ENCODE measurements at places on chromosomes 6 and 20. TPM values are rescaled to one million over a fixed set of nuclear protein-coding genes. Genes with fewer than 3 reads are reported as not detected.

Gene ADTRP
- 1.9 TPM for total RNA-seq

GRCh38 chr20:62827311-62828038, 10.6 kb downstream of the COL9A3 start:
- no peak overlapping the region for H3K27ac ChIP-seq
- H3K4me3 ChIP-seq: no peak overlapping the region
- peaks cover 4% of the 10 kb centered on the region for H3K4me1 ChIP-seq
- H3K27me3 ChIP-seq: no peaks in the 10 kb centered on the region
- DNase-seq: no peak

DNA sequence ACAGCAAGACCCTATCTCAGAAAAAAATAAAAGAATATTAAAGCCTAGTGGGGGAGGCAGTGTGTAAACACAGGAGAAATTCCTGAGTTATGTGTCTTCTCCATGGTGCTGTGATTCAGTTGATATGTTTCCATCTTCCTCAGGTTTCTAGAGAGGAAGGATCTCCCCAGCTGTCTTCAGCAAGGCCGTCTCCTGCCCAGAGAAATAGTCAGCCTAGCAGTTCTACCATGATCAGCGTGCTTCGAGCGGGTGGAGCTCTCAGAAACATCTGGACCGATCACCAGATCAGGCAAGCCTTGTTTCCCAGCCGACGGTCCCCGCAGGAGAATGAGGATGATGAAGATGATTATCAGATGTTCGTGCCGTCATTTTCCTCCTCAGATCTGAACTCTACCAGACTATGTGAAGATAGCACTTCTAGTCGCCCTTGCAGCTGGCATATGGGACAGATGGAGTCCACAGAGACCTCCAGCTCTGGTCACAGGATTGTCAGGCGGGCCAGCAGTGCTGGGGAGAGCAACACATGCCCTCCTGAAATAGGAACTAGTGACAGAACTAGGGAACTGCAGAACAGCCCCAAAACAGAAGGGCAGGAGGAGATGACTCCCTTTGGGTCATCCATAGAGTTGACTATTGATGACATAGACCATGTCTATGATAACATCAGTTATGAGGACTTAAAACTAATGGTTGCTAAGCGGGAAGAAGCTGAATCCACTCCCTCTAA, 34.9 kb upstream of the MTHFD1L start:
- H3K27ac ChIP-seq: no peak overlapping the region
- no peaks in the 10 kb centered on the region for H3K4me1 ChIP-seq
- DNase-seq: no peak
- no peaks in the 10 kb centered on the region for H3K27me3 ChIP-seq
- no peaks in the 10 kb centered on the region for H3K36me3 ChIP-seq

Gene TRIM40
- not detected for total RNA-seq

- no peaks in the 10 kb centered on the region for H3K4me1 ChIP-seq
- H3K4me3 ChIP-seq: no peak overlapping the region
- no peak for DNase-seq
- no peak overlapping the region for H3K27ac ChIP-seq
- H3K27me3 ChIP-seq: no peaks in the 10 kb centered on the region
- peaks cover 6% of the 10 kb centered on the region for H3K36me3 ChIP-seq
Measured at GRCh38 chr6:45387236-45387635, 9.5 kb upstream of the SUPT3H start.

DNA sequence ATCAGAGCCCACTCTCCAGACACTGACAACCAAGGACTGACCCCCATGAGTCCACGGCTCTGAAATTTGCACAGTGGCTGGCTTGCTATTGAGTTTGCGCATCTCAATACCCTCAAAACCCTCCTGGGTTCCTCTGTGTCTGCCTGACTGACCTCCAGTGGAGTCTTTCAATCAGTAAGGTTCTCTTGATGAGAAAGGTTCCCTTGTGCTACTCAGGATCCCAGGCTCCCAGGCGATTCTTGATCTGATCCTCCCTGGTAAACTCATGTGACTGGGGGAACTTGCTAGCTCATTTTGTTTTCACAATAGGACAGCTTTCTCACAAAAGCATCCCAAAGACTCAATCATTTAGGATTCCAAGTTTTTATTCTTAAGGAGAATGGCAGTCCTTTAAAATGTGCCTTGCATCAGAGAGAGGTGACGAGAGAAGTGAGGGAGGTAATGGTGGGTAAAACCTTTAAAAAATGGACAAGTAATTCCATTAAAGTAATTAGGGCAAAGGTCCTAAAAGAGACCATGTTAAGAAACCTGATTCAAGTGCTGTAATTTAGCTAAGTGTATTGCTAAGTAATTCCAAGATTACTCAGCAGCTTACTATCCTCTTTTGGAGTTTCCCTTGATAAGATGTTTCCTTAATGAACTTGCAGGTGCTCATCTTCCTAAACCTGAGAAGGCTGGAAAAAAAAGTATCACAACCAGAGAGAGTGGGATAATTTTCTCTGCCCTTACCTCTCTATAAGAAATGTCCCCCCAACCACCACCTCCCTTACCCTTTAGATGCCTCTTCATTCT, 304.7 kb upstream of the SGK1 start:
- no peaks in the 10 kb centered on the region for H3K36me3 ChIP-seq
- peaks cover 12% of the 10 kb centered on the region for H3K27me3 ChIP-seq
- H3K4me3 ChIP-seq: no peak overlapping the region
- H3K27ac ChIP-seq: no peak overlapping the region
- peaks cover 3% of the 10 kb centered on the region for H3K4me1 ChIP-seq

DNA sequence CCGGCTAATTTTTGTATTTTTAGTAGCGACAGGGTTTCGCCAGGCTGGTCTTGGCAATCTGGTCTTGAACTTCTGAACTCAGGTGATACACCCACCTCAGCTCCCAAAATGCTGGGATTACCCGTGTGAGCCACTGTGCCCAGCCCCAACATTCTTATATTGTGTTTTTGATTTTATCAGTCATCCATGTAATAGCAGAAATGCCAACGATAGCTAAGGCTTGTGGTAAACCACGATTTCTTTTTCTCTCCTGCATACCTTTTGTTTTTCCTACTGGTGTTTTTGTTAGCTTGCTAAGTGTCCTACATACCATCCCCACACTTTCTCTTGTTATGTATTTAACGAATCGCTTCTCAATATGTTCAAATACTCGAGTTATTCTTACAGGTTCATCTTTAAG, 12.1 kb downstream of the PHACTR2 start:
- peaks cover 5% of the 10 kb centered on the region for H3K27me3 ChIP-seq
- H3K4me1 ChIP-seq: peaks cover 2% of the 10 kb centered on the region
- no peaks in the 10 kb centered on the region for H3K36me3 ChIP-seq
- no peak for DNase-seq
- no peak overlapping the region for H3K4me3 ChIP-seq
- H3K27ac ChIP-seq: no peak overlapping the region

- no peaks in the 10 kb centered on the region for H3K4me1 ChIP-seq
- H3K27ac ChIP-seq: no peak overlapping the region
- DNase-seq: no peak
Measured at GRCh38 chr6:22098601-22099031, 198.2 kb downstream of the PRL start.

Gene CALHM5
- total RNA-seq: not detected

Gene MKKS
- total RNA-seq: 9.6 TPM

Gene TREML1
- not detected for total RNA-seq

DNA sequence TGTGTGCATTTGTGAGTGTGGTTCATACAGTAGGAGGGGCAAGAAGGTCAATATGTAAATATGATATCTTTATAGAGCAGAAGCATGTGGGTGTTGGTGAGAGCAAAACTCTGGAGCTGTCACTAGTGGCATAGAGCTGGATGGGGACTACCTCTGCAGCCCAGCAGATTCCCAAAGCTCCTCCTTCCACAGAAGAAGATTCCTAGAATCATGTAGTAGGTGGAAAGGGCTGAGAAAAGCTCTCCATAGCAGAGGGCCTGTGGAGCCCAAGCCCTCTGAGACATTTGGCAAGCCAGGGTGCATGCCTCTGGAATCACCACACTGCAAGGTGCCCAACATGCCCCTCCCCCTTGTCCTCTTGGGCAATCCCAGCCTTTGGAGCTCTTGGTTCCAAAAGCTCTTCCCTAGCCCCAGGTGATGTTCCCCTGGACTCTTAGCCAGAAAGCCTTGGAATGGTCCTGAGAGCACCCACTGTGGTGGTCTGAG, 233.2 kb downstream of the LRFN2 start:
- H3K36me3 ChIP-seq: no peaks in the 10 kb centered on the region
- H3K4me3 ChIP-seq: no peak overlapping the region
- no peak for DNase-seq

DNA sequence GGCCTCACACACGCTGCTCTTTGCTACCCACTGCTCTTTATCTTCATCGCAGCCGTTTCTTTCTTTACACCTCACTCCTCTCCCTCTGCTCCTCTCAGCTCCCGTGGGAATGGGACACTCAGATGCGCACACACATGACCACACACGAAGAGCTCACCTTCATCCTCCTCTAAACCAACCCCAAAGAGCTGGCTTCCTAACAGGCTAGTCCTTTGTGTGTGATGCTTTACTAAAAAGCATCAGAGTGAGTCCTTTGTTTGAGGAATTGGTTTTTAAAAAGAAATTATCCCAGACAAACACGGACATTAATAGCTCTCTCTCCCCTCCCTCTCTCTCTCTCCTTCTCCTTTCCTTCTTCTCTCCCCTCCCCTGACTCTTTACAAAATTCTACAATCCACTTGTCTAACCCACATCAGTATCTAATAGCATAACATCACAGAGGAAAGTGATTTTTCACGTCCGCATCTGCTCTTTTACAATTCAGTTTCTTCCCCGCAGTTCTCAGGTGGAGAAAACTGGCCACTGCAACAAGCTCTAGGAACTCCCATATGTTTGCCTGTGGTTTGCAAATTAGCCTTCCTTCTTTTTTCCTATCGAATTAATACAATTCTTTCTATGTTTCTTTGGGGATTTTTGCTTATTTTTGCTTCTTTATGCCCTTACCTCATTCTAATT, 306.8 kb upstream of the CNR1 start:
- DNase-seq: no peak
- no peak overlapping the region for H3K27ac ChIP-seq
- peaks cover 6% of the 10 kb centered on the region for H3K27me3 ChIP-seq
- no peaks in the 10 kb centered on the region for H3K36me3 ChIP-seq
- no peaks in the 10 kb centered on the region for H3K4me1 ChIP-seq

Gene WTAP
- total RNA-seq: 127 TPM

- no peak for DNase-seq
- H3K36me3 ChIP-seq: no peaks in the 10 kb centered on the region
- H3K4me3 ChIP-seq: no peak overlapping the region
- peaks cover 4% of the 10 kb centered on the region for H3K27me3 ChIP-seq
Measured at GRCh38 chr6:46899659-46900058, 22.1 kb downstream of the ADGRF5 start.

GRCh38 chr6:87407561-87407900, 241 bp upstream of the CFAP206 start:
- no peak overlapping the region for H3K27ac ChIP-seq
- no peak for DNase-seq

Gene CDC5L
- 20.9 TPM for total RNA-seq

GRCh38 chr20:35235881-35236280, 9.4 kb downstream of the MMP24 start:
- no peak overlapping the region for H3K27ac ChIP-seq
- peaks cover 5% of the 10 kb centered on the region for H3K4me1 ChIP-seq
- no peak overlapping the region for H3K4me3 ChIP-seq
- peaks cover 8% of the 10 kb centered on the region for H3K36me3 ChIP-seq

DNA sequence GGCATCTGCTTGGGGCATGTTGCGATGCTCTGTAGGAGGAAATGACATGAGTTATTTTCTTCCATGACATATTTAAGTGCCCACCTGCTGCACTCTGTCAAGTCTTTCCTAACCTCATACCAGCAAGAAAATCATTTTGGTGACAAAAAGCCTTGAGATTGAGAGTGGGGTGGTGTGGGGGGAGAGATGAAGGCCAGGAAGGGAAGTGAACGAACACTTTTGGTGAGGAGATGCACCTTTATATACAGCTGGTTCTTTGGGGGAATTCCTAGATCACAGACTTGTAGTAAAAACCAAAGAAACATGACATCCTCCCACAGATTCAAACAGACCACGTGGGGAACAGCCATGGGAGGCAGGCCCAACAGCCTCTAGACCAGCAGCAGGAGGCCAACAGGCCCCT, 26.1 kb downstream of the NCOA5 start:
- no peak overlapping the region for H3K4me3 ChIP-seq
- DNase-seq: no peak
- peaks cover 57% of the 10 kb centered on the region for H3K36me3 ChIP-seq
- no peak overlapping the region for H3K27ac ChIP-seq

- no peaks in the 10 kb centered on the region for H3K36me3 ChIP-seq
- no peak for DNase-seq
- no peak overlapping the region for H3K27ac ChIP-seq
- H3K4me3 ChIP-seq: no peak overlapping the region
- H3K27me3 ChIP-seq: no peaks in the 10 kb centered on the region
Measured at GRCh38 chr6:126721581-126722160, 381.8 kb downstream of the CENPW start.

- H3K4me3 ChIP-seq: peak overlapping the region; percentile 26
- peaks cover 32% of the 10 kb centered on the region for H3K4me1 ChIP-seq
Measured at GRCh38 chr20:1434571-1435336, 31.9 kb downstream of the NSFL1C start.

- peaks cover 4% of the 10 kb centered on the region for H3K4me1 ChIP-seq
- H3K27me3 ChIP-seq: peaks cover 3% of the 10 kb centered on the region
- no peaks in the 10 kb centered on the region for H3K36me3 ChIP-seq
Measured at GRCh38 chr20:24643731-24644626, 174.6 kb downstream of the SYNDIG1 start.

GRCh38 chr6:24981386-24981760, 45.6 kb upstream of the RIPOR2 start:
- peaks cover 27% of the 10 kb centered on the region for H3K36me3 ChIP-seq
- H3K4me1 ChIP-seq: peaks cover 7% of the 10 kb centered on the region
- DNase-seq: no peak

DNA sequence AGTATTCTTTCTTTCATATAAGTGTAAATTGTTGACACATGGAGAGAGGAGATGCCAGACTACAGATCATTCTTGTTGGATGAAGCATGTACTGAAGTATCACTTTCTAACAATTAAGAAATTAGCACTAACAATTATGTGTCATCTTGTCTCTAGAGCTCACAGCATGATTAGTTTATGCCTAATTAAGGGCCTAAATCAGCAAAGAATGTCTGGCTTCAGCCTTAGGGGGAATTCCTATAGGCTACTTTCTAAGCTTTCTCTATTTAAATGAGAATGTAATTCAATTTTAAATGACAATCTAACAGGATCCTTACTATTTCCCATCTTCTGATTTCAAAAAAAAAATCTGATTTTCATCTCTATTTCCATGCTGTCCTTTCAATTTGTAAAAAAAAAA, 371.0 kb downstream of the EPHA7 start:
- no peaks in the 10 kb centered on the region for H3K27me3 ChIP-seq
- no peaks in the 10 kb centered on the region for H3K4me1 ChIP-seq
- no peak for DNase-seq
- H3K4me3 ChIP-seq: no peak overlapping the region
- no peak overlapping the region for H3K27ac ChIP-seq
